SK-N-SH treated with all-trans-retinoic acid at 6 μM for 48 hours (cell line): ENCODE measurements at places on chromosomes 6 and 20.

- ATAC-seq = peak; percentile 96
These were observed 25.5 kb upstream of the KCNK16 start for GRCh38 chr6:39347906-39348585.

DNA sequence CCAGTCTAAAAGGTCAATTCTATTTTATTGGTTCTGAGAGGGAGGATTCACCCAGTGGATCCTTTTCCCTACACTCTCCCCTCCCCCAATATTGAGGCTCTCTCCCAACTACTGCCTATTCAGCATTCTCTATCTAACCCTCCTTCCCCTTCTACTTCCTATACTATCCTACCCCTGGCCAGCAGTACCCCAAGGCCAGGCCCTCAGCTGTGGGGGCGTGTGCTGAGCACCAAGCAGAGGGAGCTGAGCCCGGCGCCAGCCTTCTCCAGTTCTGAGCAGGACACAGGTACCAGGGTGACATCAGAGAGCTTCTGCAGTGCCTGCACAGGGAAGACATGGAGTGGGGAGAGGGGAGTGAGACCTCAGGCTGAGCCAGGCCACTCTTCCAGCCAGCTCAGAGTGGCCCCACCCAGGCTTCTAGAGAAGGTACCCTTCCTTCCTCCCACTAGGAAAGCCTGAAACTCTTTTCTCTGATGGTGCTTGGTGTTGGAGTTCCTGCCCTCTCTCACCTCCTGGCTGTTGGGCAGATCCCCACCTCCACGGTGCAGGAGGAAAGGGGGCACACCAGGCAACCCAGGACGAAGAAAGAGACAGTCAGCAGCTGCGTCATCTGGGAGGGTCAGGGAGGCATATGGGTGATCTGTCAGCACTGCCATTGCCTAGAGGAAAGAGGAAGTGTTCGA is 1.9 kb downstream of the DDAH2 start:
- ATAC-seq = no peak

DNA sequence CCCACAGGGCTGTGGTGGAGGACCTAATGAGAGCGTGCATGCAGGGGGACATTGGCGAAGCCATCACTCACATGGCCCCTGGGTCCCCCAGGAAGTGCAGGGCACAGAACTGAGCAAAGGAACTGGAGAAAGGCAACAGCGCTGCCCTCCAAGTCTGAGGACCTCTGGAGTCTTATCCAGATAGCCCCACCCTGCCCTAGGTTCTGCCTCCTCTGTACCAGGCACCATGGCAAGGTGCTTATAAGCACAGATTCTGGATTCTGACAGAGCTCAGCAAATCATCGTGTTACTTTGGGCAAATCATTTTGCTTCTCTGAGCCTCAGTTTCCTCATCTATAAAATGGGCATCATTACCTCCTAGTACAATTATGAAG is 44.5 kb downstream of the SLC13A3 start:
- ATAC-seq = no peak

- ATAC-seq = no peak
These were observed 20.6 kb downstream of the NHLRC1 start for GRCh38 chr6:18101873-18102272.

DNA sequence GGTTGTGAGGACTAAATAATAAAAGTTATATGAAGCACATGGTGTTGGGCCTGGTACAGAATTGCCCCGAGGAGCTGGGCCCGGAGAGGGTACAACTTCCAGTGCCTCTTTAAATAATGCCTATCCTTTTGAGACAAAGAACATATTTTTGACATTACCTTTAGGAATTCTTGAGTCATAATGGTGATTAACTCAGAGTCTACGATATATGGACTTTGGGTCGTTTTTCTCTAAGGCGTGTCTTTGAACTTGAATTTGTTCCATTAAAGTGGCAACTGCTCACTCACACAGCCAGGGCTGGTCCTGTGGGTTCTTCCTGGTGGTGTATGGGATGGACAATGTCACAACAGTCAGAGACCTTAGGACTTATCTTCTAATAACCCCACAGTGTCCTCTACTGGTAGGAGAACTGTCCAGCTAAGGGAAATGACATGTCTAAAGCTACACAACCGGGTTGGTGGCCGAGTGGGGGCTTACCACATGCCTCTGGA is 106.5 kb downstream of the CDC5L start:
- peak; percentile 55 for ATAC-seq

DNA sequence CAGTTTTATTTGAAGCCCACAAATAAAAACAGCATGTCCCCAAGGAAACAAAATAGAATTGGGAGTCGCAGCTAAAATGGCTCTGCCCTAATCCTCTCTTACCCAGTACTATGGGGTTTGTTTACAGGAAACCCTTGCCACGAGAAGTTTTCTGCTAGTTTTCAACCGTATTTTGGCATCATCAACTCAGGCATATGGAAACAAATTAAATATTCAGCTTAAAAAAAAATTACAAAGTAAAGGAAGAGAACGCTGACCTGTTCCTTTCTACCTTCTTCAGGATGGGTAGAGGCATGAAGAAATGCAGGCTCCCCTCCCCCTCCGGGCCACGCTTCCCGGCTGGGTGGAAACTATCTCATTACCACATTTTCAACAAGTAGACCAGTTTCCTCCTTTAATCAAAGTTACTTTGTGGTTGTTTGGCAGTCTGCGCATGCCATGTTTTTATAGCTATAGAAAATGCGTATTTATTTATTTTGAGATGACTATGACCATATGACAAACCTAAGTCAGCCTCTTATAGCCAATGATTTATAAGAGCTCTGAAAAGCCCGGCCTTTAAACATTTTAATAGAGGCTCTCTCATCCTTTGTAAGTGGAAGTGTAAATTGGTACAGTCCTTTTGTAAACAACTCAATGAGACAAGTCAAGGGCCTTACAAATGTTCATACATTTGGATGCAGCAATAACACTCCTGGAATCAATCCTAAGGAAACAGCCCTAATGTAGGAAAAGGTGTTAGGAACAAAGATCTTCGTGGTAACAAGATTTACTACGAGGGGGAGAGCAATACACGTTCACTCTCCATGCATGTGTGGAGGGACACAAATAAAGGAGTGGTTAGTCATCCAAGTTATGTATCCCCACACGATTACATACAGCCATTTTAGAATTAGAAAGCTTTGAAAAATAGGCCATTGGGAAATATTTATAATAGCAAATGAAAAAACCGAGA is 16.1 kb upstream of the ZNF217 start:
- ATAC-seq = no peak
